Activated naive CD4-positive, alpha-beta T cell treated with Interleukin-2 at 50 U/mL for 16 hours (primary cell): ENCODE measurements at places on chromosomes 6 and 20.

GRCh38 chr6:167491438-167492099 lies 166.7 kb downstream of the TTLL2 start:
- DNase-seq, result no peak

- no peak for DNase-seq
Measured at GRCh38 chr6:11297376-11297729, 64.9 kb upstream of the NEDD9 start.

- DNase-seq, result no peak
Measured at GRCh38 chr6:35128496-35128895, 12.6 kb downstream of the TCP11 start.

GRCh38 chr6:66200390-66200789 lies 493.4 kb upstream of the EYS start:
- no peak for DNase-seq

DNA sequence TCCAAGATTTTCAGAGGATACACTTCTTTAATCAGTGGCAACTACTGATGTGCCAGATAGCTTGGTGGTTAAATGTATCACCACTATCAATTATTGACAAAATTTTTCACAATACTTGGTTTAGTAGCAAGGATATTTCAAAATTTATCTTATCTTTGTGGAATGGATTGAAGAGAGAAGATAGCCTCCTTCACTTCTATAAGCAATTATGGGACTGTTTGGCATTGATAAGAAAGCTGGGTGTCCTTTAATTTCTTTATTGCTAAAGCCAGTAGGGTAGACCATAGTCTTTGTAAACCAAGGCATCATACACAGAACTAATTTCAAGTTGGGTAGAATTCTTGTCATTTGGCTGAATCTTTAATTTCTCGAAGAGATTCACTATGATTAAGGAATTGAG lies 4.9 kb upstream of the RNF182 start:
- no peak for DNase-seq

- no peak for DNase-seq
Measured at GRCh38 chr20:25273046-25273445, 25.2 kb downstream of the PYGB start.

DNA sequence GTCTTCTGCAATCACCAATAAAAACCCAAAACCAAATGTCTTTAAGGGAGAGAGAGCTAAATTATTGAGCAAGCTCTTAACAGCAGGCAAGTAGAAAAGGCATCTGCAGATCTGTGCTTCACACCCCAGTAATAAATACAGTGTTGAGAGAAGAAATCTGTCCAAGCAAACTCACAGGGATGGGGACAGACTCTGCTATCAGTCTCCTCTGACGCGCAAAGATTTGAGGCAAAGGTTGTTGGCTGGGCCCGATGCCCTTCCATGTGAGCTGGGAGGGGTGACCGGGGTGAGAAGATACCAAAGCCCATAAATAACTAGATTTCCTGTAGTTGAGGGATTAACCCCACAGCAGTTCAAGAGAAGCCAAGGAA lies 315.2 kb upstream of the SOX4 start:
- no peak for DNase-seq

DNA sequence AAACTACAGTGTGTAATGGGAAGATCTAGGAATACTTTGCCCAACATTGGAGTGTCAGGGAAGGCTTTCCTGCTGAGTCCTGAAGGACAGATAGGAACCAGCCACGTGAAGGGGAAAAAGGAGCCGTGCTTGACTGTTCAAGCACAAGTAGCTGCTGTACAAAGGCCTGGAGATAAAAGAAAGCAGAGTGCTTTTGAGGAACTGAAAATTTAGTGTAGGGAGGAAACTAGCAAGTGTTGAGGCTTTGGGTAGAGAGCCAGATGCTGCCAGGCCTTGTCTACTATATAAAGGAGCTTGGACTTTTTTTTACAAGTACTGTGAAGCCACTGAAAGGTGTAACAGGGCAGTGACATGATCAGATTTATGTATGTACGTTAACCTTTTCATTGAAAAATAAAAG lies 39.0 kb downstream of the DSE start:
- no peak for DNase-seq

GRCh38 chr6:156167625-156168071 lies 609.5 kb upstream of the ARID1B start:
- no peak for DNase-seq

DNA sequence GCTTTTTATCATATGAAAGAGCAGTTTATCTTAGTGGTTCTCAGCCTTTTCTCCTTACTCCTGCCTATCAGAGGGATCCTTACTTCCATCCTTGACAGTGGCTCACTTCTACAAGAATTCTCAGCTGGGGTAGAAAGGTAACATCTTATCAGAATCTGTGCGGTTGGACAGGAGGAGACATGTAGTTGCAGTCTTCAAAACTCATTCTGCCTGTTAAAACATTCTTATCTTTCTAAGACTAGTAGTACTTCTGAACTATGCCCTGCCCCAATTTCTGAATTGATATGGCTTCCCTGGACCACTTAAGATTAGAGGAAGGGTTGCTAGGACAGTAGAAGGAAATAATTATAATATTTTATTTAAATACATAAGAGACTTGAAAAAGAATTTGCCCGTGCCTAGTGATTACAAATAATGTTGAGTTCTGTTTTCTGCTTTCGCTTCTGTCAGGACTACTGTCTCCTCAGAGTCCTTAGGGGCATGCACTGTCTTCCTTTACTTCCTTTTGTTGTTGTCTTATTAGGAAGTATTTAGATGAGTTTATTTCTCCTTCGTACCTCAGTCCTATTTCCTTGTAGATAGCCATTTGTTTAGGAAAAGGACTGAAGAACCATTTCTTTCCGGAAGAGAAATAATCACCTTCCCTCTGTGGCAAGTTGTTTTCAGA lies 24.9 kb downstream of the BLTP3A start:
- DNase-seq, result no peak

DNA sequence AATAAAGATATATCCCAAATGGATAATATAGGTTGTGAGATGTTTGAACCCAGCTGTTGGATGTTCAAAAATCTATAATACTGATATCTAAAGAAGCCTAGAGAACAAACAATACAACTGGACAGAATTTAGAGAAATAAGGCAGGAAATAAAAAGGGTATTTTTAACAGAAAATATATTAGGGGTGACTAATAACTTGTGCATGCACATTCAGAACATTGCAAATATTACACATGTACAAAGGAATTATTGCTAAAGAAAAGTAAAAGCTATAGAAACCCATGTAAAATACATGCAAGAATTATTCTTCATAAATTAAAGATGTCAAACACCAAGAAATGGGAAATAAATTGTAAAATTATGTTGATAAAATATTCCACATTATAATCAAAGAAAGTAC lies 32.7 kb upstream of the HCRTR2 start:
- no peak for DNase-seq

- DNase-seq, result peak; percentile 44
Measured at GRCh38 chr20:53413186-53413631, 180.4 kb downstream of the ZNF217 start.

DNA sequence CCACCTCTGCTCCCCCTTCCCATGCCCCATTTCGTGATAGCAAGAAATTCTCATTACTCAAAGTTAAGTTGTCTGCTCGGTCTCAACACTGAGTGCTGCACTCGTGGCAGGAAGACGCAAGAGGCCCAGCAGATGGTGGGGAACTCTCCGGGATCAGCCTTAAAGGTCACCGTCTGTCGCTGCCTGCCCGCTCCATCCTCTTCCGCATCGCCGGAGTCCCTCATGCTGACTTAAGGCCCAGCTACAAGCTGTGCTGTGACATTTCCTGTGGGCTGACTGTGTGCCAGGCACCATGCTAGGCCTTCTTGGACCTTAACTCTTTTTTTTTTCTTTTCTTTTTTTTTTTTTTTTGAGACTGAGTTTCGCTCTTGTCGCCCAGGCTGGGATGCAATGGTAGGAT lies 17.8 kb downstream of the GRM4 start:
- no peak for DNase-seq

DNA sequence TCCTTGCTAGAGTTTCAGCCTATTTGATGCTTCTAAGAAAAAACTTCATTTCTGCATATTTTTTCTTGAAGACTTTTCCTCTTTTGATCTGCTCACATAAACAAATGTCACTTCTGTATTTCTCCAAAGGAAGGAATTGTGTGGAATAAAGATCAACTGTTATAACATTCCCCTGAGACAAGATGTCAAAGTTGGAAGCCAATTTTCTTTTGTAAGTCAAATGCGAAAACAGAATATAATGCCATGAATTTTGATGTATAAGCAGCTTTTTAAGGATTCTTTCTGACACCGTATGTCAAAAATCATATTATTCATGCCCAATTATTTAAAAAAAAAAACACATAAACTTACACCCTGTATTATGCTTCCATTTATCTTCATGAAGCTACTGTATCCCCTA lies 70.3 kb upstream of the NHSL1 start:
- DNase-seq, result no peak

DNA sequence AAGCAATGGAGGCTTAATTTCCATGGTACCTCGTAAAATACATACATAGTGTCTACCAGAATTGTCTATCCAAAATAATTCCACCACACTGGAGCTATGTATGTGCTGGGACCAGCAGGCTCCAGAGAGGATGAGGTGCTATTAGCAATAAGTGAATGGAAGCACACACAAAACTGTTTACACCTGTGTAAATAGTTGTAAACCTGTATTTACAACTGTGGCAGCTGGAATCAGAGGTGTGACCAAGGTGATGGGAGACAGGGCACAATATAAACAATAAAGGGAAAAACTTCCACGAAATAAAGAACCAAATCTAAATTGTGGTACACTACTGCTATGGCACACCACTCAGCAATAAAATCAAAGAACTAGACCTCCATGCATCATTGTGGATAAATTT lies 14.4 kb downstream of the RARS2 start:
- DNase-seq, result no peak

DNA sequence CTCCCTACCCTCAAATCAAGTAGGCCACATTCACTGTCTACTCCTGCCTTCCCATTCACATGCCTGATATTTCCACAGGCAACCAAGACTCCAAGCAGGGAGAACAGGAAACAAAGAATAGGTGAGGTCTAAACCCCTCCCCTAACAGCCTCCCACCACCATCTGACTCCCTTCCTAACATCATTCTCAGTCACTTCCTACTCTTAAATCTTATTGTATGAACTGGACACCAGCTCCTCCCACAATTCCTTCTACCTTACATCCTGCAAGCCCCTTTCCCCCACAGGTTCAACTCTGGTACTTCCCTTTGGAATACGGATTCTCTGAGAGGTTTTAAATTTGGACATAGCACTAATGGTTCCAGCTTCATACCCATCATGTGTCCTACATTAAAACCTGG lies 944 bp upstream of the C6orf136 start:
- DNase-seq, result no peak

- no peak for DNase-seq
Measured at GRCh38 chr6:130720076-130720715, 107.0 kb upstream of the SMLR1 start.

GRCh38 chr20:48105526-48105925 lies 320.2 kb upstream of the SULF2 start:
- no peak for DNase-seq

DNA sequence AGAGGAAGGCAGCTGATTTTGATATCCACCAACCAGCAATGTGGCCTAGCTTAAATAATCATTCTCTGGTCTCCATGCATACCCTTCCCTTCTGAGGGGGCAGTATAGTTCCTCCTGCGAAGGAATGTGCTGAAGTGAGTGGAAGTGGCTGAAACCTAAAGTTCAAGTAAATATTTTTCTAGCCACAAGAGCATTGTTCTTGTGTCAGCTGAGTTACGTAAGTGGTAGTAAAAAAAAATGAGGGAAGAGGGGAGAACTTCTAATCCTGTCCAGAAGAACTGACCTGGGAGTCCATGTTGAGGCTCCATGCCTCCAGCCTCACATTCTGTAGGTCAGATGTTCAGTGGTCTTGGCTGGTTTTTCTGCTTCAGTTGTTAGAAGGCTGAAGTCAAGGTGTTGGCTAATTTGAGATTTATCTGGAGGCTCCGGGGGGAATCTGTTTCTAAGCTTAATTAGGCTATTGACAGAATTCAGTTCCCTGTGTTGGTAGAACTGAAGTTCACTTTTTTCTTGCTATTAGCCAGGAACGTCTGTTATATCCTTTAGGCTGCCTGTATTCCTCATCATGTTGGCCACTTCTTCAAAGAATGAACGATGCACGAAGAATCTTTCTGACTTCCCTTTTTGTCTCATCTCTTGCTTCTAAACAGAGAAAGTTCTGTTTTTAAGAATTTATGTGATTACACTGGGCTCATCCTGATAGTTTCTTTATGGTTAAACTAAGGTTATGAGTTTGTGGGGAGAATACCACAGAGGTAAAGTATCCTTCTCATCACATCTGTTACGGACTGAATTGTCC lies 207.1 kb upstream of the PRSS16 start:
- DNase-seq, result no peak

DNA sequence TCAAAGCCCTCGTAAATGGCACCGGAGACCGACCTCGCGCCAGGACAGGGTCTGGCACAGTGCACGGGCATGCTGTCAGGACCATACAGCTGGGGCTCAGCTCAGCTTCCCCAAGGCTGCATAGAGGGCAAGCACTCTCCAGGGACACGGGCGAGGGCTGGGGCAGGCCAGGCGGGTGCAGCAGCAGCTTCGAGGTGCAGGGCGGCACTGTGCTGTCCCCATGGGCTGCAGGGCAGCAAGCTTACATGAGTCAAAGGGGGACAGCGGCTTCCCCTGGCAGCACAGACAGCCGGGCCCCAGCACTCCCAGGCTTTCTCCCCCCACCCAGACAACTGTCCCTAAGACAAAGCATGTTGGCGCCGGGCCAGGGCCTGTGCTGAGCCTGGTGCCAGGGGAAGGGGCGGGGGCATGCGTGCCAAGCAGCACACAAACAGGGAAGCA lies 25.7 kb downstream of the PSMG4 start:
- DNase-seq, result no peak

DNA sequence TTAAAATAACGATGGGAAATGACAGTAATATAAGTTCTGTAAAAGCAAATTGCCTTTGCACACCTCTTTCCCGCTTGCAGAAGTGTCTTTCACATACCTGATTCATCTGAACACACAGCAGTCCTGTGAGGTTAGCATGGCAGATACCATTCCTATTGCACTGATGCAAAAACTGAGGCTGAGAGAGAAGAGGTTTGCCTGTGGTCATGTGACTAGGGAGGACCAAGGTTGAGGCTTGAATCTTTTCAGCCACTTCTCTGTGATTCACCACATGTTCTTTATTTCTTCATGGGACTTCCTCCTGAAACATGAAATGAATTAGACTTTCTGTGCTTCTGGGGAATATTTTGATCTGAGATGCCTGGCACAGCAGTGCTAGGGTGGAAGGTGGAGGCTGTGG lies 92.9 kb downstream of the VEGFA start:
- no peak for DNase-seq

DNA sequence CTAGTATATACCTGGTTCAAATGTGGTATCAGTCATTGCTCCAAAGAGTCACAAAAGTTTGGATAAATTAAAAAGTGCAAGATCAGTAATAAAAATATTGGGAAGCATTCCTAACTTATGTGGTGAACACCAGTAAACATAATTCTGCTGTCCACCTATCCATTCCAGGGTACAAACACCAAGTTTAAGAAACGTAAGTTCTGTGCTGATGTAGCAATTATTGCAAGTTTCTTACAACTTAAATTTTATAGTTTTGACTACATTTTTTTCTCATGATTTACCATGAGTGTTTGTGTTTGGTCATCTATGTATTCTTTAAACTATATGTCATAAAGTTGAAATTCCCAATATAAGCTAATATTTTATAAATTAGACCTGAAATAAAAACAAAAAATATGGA lies 255.0 kb upstream of the THEMIS start:
- DNase-seq, result no peak
